WERI-Rb-1 (cell line): ENCODE measurements at places on chromosomes 16 and 17.
A peak's percentile ranks its signal among the peaks of the same experiment; 100 is the strongest.

DNA sequence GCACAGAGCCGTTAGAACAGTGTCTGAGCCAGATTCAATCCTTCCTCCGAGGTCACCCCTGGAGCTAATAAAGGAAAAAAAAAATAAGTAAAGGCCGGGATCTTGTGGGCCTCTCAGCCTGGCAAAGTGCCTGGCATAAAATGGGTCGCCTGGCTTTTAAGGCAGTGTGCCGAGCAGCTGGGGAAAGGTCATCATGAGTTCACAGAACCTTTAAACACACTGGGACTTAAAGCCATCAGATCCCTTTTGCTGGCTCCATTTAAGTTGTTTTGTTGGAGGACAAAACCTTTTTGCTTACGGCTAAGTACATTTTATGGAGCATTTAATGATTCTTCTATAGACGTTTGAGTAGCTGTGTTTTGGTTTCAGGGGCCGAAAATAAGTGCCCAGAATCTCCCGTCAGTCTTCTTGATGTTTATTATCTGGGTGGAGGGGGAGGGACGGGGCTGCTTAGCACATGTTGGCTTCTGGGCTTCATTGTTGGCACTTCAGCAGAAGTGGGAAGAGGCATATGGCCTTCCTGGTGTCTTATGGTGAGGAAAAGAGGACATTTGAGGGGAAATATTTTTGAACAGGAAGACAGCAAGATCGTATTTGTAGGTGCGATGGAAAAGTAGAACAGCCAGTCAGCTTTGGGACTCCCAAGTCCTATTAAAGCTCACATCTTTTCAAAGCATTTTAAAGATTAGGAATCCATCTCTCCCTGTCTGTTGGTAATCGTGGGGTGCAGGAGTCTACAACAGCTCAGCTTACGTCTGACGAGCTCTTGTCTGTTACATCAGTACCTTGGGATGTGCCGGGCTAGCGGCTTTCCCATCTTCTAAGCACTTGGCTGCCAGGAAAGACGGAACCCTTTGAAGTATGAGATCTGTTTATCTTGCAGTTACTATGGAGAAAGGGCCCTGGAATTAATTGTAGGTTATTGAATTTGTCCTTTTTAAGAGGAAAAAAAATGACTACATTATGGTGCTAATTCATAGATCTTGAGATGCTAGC lies 31.1 kb downstream of the RBFOX1 start:
- DNase-seq = no peak

DNA sequence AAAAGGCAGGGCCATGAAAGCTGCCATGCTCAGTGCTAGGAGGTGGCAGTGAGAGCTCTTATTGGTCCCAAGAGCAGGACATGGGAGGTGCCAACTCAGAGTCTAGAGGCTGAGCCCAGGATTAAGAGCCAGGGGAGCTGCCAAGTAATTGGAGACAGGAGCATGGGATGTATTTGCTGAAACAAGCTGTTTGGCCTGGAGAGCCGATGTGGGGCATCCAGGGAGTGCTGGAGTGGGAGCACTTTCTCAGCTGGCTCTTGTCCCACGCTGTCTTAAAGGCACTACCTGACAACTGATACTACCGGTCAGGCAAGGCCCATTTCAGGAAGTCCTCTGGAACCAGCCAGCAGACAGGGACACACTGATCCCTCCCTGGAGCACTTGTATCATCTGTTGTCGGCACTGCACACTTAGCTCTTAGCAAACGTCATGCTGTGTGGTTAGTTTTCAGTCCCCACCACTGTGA lies 19.3 kb downstream of the ANKFN1 start:
- peak; percentile 75 for DNase-seq

GRCh38 chr16:17372386-17372785 lies 98.4 kb downstream of the XYLT1 start:
- DNase-seq = no peak

DNA sequence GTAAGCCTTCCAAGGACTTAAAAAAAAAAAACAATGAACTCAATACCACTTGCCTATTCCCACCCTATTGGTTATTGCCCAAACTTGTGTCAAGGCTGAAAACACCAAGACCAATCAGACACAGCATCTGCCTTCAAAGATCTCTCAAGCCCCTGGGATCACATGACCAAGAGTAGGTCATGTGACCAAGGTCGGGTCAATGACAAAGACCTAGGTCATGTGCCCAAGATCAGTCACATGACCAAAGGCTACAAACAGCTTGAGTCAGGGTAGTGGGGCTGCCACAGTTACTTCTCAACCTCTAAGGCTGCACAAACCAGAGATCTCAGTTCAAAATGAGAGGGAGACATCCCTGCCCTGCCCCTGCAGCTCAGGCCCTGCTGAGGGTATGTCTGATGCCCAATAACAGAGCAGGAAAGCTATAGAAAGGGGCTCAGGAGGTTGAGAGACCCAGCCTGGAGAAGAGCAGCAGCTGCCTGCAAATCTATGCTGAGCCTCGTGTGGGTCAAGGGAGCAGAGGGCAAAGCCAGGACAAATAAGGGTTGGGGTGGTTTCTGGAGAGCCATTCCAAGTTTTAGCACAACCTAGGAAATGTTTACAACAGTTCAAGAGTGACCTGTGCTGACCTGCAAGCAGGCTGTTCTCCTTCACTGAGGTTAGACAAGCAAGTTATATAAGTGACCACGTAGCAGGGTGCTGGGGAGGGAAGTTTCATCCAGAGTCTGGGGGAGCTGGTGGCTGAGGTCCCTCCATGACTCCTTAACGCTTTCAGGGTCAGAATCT lies 48.8 kb downstream of the PIMREG start:
- no peak for DNase-seq

GRCh38 chr16:68961778-68962402 lies 118.6 kb downstream of the TANGO6 start:
- DNase-seq = no peak

GRCh38 chr17:36936455-36937000 lies 747 bp upstream of the LHX1 start:
- DNase-seq = no peak

GRCh38 chr17:79954281-79955166 lies 81.1 kb downstream of the TBC1D16 start:
- peak; percentile 8 for DNase-seq

GRCh38 chr17:75412455-75413317 lies 7.2 kb upstream of the GRB2 start:
- peak; percentile 78 for DNase-seq

DNA sequence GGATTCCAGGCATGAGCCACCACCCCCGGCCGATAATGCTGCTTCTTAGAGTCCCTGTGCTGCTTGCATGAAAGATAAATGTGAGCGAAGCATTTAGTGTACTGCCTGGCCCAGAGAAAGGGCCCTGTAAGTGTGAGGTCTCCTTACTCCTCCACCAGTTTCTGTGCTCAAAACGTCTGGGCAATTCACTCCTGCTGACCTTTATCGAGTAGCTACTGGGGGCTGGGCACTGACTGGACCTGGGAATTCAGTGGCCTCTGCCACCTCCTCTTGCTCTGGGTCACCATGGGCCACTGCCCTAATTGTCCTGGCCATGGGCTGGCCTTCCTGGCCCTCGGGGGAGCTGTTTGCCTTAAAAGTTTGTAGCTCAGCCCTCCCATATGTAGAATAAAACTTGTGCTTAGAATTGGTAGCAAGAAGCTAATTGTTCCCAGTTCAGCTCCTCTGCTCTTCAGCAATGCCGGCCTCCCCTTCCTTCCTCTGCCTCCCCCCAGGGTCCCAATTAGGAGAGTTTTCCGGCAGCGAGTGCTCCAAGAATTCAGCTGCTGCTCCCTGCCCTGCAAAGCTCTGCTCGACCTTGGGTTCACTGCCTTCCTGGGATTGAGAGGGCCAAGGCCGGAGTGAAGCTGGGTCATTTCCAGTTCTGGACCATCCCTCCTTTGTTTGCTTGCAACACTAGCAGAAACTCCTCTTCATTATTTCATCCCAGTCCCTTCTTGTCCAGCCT lies 98.9 kb upstream of the CDC42EP4 start:
- no peak for DNase-seq

DNA sequence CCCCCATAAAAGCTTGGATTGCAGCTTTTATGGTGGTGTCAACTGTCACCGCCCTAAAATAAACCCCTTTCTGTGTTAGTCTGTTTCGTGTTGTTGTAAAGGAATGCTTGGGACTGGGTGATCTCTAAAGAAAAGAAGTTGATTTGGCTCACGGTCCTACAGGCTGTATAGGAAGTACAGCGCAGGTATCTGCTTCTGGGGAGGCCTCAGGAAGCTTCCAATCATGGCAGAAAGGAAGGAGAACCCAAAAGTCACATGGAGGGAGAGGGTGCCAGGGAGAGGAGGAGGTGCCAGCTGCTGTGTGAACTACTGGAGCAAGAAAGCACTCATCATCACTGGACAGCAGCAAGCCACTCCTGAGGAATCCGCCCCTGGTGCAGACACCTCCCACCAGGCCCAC lies 5.9 kb upstream of the CACNA1H start:
- DNase-seq = no peak

- DNase-seq = no peak
Measured at GRCh38 chr17:32755045-32755805, 121.7 kb downstream of the MYO1D start.
